ENCODE measurements at places on chromosomes 1 and 21.

GRCh38 chr1:209633335-209633997, 18.8 kb downstream of the LAMB3 start:
- no peak for DNase-seq

DNA sequence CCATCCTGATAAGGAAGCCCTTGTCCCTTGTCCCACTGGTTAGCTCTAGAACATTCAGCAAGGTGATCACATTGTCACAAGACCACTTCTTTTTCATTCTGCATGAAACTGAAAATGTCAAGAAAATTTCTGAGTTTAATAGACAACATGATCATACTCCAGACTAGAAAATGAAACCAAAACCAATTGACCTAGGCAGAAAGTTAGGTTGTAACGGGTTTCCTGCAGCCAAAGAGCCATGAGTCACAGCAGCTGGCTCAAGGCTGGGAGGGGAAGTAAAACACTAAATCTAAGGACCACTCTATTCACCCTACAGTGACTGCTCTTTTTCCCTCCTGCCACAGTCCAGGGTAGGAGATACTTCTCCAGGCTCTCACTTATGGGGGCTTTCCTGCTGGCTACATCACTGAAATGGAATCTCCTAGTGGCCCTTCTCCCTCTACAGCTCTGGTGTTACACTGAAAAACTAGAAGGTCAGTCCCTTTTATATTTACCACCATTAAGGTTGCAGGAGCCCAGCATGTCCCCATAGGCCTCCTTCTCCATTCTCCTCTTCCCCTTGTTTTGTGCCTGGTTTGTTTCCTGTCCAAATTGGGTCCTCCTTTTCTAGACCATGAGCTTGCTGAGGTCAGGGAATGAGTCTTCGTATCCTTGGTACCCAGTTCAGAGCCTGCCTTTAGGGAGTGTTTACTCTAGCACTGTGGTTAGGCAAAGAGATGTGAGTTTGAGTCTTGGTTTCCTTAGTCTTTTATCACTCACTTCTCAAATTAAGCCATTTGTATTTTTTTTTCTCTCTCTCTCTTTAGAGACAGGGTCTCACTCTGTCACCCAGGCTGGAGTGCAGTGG, 236.5 kb upstream of the JUN start:
- DNase-seq, result no peak

GRCh38 chr1:23478896-23479665, 4.9 kb downstream of the ASAP3 start:
- DNase-seq, result no peak

DNA sequence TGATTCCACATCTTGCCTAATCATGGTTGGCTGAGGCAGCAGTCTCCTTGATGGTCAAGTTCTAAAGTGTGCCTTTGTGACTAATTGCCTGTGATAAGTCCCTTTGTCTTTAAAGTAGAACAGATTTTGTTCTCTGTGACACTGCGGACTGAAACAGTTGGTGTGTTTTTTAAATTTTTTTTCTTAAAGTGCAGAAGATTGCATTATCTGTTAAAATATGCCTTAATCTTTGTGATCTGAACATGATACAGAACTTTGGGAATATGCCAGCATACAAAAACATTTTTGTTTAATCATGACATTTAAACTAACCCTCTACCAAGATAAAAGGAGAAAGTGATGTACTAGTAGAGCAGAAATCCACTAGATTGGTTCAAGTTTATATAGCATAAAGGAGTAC, 1260.6 kb upstream of the ADGRL2 start:
- DNase-seq, result no peak

DNA sequence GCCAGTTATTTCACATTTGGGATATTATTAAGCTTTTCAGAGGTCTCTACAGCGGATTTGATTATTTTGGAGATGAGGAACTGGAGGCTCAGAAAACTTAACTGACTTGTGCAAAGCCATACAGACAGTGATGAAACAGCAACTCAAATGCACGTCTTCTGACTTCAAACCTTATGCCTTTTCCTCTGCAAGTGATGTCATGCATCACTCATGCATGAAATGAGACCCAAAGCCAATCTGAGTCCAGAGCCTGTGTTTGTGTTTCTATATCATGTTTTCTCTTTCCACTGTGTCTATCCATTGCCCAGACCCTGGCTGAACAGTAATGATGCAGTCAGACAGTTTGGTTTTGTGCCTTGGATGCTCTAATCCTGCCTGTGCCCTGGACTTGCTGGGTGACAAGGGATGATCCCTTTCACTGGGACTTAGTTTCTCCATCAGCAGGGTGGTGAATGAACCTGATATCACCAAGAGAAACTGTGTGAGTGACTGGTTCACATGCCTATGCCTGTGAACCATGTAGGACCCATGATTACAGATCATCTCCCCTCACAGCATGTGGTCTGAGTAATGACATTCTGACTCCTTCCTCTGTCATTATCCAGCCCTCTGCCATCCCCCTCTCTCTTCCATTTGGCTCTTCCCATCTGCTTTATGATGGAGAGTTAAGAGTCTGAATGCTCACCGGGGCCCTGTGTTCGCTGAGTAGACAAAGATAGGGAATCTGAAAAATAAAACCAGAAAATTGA, 33.4 kb downstream of the SLAMF6 start:
- DNase-seq, result no peak

- peak; percentile 37 for DNase-seq
Measured at GRCh38 chr1:26786437-26787380, 1.0 kb upstream of the PIGV start.
